ELF-1 (cell line): ENCODE measurements at places on chromosomes 5 and 9.

- DNase-seq: no peak
Measured at GRCh38 chr5:63131626-63132285, 553.1 kb downstream of the LRRC70 start.

DNA sequence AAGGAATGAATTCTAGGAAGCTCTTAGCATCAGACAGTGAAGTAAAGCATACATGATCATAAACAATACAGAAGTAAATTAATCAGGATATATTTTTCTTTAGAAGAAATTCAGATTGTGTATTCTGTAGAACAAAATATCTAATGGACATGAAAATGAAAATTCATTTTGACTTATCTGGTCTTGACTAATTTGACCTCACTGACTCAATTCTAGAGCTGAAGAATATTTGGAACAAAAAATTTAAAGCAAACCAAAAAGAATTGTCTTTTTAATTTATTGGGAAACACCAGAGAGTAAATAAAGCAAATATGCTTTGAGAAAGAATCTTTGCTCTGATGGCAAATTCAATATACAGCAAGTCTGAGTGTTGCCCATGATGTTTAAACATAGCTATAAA is 2.8 kb upstream of the PPP2CA start:
- no peak for DNase-seq

DNA sequence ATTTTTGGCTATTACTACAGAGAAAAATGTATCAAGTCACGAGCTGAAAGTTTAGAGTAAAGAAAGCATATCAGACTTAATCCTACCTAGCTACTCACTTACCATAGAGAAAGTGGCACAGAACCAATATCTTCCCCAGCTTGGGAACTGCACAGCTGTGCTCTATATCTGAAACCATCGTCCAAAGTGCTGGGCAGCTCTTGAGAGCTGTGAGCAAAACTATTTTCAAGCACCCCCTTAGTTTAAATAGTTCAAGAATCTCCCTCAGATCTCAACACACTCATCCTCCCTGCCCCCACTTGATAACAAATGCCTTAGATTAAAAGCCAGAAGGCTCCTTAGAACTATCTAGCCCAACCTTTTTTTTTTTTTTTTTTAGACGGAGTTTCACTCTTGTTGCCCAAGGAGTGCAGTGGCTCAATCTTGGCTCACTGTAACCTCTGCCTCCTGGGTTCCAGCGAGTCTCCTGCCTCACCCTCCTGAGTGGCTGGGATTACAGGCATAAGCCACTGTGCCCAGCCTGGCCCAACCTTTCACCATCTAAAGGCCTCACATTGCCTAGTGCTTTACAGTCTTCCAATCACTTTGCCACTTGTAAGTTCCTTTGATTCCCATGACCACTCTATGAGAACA is 94.2 kb upstream of the APC start:
- no peak for DNase-seq

DNA sequence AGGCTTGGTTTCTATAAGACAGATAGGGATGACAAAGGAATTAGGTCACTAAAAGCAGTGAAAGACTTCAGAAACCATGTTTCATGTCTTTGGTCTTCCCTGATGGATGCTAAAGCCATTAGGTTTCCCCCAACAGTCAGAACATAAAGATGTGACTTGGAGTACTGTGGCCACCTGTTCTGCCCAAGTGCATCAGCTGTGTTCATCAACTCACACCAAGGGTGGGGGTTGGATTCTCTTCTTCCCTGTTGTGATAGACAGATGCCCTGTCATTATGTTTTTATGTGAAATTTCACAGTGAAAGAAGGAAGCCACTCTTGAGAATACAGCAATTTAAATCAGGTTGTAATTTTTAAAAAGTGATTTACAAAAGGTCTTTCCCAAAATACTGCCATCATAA is 196.8 kb downstream of the SH3GL2 start:
- no peak for DNase-seq

- peak; percentile 27 for DNase-seq
Measured at GRCh38 chr9:107190061-107190935, 92.8 kb upstream of the RAD23B start.

- no peak for DNase-seq
Measured at GRCh38 chr5:38673671-38674071, 117.2 kb upstream of the LIFR start.

GRCh38 chr9:127941062-127941960 is 3.7 kb upstream of the DPM2 start:
- no peak for DNase-seq

GRCh38 chr5:36066540-36067210 is at the start of gene UGT3A2:
TSS of gene UGT3A2 (minus strand) at chr5:36066882. CDS start at chr5:36066789, 93 bp downstream.
- peak; percentile 84 for DNase-seq

DNA sequence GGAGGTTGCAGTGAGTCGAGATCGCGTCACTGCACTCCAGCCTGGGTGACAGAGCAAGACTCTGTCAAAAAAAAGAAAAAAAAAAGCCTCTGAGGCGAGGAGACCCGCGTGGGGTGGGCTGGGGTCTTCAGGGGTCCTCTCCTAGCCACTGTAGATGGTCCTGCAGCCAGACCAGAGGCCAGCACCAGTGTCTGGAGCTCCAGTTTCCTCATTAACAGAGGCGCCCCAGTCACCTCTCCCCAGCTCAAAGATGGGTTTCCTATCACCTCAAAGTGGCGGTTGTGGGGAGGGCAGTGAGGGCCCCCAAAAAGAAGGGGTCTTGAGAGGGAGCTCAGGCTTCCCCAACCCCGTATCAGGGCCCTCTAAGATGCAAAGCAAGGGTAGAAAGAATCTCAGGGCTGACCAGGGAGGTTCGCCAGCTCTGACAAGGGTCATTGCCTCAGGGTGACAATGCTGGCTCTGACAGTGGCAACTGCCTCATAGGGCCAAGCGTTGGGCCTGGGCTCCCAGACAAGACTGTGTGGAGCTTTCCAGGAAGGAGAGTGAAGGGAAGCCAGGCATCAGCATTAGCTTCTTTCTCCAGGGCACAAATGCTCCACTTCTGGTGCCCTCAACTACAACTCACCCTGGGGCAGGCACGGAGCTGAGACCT is 15.0 kb downstream of the STK10 start:
- DNase-seq: peak; percentile 76

DNA sequence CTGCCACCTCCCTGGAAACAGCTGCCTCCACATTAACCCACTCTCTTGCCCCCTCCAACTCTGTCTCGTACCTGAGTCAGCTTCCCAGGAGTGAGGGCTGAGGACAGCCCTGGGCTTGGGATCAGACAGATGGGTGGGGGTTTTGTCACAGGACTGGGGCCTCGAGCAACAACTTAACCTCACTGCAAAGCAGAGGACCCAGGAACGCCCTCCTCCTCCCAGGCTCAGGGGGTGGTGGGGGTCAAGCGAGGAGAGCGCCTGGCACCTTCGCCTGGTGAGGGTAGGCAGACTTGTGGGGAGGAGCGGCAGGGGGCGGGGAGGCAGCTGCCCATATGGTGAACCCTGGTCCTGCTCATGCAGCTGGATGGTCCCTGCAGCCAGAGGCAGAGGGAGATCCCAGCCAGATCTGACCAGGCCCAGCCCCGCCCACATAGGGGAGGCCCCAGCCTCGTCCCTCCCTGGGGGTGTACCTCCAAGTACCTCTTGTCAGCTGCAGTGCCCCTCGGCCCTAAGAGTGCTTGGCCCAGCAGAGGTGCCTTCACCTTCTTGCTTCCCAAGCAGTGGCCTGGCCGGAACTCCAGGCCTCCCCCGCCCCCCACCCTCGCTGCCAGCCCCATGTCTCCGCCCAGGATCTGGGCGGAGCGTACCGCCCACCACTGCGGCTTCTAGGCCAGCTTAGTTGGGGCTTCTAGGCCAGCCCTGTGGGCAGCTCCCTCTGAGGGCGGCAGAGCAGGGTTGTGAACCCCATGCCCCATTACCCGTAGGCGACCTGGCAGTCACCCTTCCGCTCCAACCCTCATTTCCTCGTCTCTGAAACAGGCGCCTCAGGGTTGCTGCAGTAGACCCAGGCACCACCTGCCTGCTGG is at the start of gene SARDH:
Gene SARDH, minus strand, starts transcription at position 579 of the 866 bp plus-strand sequence. CDS start 4,179 bp downstream, outside the sequence.
- DNase-seq: peak; percentile 81

DNA sequence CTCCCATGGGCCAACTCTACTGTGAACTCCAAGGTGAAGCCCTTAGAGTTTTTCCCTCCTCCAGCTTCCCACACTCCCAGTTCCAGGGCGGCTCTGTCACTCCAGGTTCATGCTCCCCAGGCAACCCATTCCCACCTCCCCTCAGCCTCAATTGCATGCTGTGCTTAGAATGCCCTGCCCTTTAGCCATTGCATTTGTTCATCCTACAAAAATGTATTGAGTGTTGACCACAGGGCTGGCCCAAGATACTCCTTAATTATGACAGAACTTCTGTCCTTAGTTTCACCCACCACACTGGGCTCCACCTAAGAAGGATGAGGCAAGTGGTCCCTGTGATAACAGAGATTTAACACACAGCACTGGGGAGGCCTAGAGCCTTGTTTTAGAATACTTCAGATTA is 236.1 kb downstream of the ADAMTSL1 start:
- no peak for DNase-seq

- DNase-seq: no peak
Measured at GRCh38 chr9:90017679-90018078, 412.9 kb downstream of the GADD45G start.

DNA sequence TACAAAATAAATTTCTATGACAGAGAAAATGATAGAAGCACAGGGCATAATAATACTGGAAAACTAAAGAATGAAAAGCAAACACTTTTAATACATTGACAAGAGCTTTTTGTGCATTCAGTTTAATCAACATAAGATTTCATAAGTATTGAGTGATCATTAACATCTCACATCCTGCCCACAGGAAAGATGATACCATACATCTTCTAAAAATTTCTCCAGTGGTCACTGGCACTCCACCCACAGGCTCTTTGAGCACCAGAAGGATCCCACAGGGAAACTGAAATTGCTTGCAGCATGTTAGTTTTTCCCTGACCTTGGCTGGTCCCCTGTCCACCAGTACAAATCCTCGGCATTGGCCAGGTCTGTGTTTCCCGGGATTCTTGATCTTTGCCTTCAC is 186.0 kb downstream of the CEMIP2 start:
- no peak for DNase-seq

DNA sequence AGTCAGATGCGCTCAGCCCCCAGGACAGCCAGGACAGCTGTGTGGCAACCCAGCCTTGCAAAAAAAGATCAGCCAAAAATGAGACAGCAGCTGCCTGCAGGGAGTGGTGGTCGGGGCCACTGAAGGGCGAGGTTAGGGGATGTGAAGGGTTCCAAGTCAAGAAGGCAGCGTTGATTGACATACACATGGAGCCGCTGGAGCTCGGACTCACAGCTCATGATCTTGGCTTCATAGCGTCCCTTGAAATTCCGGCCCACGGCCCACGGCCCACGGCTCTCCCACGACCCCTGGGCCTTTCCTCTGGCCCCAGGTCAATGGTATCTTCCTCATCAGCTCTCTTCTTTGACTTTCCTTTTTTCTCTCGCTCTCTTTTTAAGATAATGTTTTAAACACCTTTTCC is 390.0 kb upstream of the IRX4 start:
- no peak for DNase-seq

GRCh38 chr9:127568971-127569885 is 42.8 kb upstream of the STXBP1 start:
- DNase-seq: peak; percentile 57

DNA sequence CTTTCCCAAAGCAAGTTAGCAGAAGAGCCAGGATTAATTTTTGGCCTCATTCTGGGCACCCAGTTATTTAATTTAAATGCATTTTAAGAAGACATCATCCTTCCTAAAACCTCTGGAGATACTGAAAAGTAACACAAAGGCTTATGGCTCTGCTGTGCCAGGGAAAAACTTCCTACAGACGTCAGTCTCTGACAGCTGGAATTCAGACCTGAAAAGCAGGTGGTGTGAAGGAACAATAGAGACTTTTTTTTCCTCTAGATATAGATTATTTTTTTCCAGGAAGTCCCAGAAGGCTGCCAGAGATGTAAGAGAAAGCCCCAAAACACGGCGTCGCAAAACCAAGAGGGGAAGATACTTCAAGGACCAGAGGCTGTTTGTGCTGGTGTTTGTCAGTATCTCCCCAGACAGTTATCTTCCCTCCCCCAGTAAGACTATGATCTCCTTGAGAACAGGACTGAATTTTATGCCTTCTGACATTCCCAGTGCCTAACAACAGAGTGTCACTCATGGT is 88.7 kb upstream of the RASEF start:
- DNase-seq: no peak

DNA sequence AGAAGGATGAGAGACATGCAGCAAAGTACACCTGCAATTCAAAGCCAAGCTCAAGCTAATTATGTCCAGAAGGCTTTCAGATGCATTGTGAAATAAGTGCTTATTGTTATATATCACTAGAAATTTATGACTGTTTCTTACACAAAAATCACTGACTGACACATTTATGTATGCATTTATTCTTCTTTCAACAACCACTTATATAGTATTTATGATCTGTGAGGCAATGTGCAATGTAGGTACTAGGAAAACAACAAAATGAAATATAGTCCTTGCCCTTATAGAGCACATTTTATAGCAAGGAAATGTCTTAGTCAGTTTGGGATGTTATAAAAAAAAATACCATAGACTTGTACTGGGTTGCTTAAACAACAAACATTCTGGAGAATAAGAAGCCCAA is 167.6 kb downstream of the YIPF5 start:
- no peak for DNase-seq

DNA sequence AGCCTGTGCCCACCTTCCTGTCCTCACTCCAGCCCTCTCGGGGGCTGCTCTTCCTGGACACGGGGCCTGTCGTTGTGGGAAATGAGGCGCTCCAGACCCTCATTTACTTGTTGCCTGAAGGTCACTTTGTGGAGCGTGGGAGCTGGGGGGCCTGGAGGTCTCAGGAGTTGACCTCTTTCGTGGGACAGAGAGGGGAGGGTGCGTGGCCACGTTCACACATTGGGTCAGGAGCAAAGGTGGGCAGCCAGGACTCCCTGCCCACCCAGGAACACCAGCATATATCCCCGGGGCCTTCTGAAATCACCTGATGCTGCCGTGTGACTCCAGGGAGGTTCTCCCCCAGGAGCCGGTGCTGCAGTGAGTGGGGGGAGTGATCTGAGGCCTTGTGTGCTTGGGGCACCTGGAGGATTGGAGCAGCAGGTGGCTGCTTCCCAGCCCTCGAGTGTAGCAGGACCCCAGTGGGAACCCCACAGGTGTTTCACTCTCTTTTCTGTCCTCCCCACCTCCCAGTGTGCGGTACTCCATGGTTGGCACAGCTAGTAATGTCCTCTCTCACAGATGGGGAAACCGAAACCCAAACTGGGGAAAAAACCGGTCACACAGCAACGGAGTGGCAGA is 20.3 kb downstream of the NCS1 start:
- no peak for DNase-seq

DNA sequence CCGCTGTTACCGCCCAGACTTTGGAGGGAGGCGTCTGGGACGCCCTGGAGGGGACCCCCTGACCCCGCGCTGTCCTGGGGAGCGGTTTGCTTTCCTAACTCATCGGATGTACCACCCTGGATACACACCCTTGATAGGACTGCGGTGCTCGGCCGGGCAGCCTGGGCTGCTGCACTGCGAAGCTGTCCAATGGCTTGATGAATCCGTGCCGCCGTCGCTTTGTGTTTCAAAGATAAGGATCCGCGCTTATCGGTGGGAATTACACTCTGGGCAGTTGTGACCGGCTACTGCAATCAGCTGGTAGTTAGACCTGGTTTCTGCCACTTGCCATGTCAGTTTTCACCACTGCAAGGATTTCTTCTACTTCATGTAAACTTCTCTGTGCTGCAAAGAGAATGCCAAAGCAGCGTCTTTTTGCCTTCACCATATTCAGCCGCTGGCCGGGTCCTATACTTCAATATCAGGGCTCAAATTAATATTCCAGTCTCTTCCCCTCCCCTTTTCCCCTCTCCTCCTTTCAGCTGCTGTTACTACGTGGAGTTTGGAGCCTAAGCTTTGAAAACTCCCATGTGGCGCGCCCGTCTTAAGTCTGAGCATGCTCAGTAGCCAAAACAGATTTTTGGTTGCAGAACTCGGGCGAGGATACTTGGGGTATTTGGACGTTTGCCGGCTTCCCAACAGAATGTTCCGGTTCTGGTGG is 727 bp downstream of the SMAD5 start:
- peak; percentile 80 for DNase-seq

- DNase-seq: no peak
Measured at GRCh38 chr5:2239201-2239910, 356.6 kb upstream of the IRX4 start.
